ENCODE measurements at places on chromosomes 5 and 9. TPM values are rescaled to one million over a fixed set of nuclear protein-coding genes. Genes with fewer than 3 reads are reported as not detected.

The ROR2 gene
- 0.28 TPM for total RNA-seq

The ADRB2 gene
- total RNA-seq = 7.9 TPM

The TMEM174 gene
- total RNA-seq = not detected

DNA sequence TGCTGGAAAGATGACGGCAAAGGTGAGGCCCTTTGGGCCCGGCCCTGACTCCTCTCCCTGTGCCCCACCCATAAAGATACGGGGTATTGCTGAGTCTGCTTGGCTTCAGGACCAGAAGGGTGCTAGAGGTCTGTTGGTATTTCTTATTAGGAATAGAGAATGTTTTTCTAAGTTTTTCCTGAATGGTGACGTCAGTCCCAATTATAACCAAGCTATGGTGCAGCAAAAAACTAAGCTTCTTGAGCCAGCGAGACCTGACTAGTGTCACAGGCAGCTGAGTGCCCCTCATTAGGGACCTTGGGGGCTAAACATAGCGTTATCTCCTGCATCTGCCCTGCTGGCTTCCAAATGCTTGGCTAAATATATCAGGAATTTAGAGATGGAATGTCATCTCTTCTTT lies 151.0 kb upstream of the TBC1D2 start:
- H3K27me3 ChIP-seq = no peaks in the 10 kb centered on the region
- DNase-seq = no peak
- H3K27ac ChIP-seq = no peak overlapping the region

The FPGS gene
- 139 TPM for total RNA-seq

DNA sequence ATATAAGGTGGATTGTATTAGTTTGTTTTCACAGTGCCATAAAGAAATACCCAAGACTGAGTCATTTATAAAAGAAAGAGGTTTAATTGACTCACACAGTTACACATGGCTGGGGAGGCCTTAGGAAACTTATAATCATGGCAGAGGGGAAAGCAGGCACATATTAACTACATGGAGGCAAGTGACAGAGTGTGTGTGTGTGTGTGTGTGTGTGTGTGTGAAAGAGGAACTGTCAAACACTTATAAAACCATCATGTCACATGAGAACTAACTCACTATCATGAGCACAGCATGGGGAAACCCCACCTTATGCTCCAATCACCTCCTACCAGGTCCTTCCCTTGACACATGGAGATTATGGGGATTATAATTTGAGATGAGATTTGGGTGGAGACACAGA lies 118.6 kb downstream of the SPEF2 start:
- H3K27ac ChIP-seq = no peak overlapping the region
- no peaks in the 10 kb centered on the region for H3K27me3 ChIP-seq
- no peaks in the 10 kb centered on the region for H3K36me3 ChIP-seq
- H3K4me3 ChIP-seq = no peak overlapping the region

DNA sequence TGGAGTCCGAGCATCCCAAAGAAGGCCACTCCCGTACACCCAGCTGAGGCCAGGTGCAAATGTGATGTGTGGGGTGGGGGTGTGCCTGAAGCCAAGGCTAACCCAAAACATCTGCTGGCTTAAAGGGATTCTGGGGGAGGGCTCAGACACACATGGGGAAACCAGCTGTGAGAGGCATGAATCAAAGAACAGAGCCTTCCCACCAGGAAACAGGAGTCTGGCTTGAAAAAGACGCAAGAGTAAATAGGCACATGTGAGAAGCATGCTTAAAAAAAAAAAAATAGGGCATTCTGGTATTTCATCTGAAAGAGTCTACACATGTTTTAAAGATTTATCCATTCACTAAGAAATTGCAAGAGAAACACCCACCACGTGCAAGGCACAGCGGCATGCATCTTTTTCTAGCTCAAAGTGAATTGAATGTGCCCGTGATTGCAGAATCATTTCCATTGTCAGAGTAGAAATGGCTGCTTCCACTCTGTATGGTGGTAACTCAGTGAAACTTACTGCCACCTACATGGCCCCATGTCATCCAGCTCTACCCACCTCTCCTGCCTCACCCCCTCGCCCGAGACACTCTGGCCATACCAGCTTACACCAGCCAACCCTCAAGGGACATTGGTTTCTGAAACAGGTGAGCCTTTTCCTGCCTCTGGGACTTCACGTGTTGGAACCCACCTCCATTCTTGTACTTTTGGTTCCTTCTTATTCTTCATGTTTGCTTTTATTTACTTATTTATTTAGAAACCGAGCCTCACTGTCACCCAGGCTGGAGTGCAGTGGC lies 71.5 kb downstream of the SEMA5A start:
- no peaks in the 10 kb centered on the region for H3K27me3 ChIP-seq
- H3K27ac ChIP-seq = no peak overlapping the region
- no peaks in the 10 kb centered on the region for H3K4me1 ChIP-seq
- no peak overlapping the region for H3K4me3 ChIP-seq
- no peaks in the 10 kb centered on the region for H3K36me3 ChIP-seq

GRCh38 chr5:99763021-99763774 lies 772.0 kb upstream of the FAM174A start:
- no peaks in the 10 kb centered on the region for H3K27me3 ChIP-seq
- H3K4me3 ChIP-seq = no peak overlapping the region

The ZNF454 gene
- total RNA-seq = not detected

DNA sequence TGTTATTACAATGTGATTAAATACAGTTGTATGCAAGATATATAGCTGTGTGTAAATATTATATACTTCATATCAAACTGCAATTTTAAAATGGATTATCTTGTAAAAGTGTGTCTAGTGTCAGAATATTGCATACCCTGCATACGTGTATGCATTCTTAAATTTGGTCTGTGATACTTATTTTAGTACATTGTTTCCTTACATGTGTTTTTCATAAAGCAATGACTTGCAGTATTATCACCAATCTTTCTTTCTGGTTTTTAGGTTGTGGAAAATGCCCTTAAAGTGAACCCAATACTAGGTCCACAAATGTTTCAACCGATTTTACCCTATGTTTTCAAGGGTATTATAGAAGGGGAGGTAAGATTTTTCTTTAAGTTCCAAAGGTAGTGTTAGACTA lies 28.5 kb upstream of the LRRC70 start:
- H3K27ac ChIP-seq = no peak overlapping the region
- H3K4me3 ChIP-seq = no peak overlapping the region
- no peaks in the 10 kb centered on the region for H3K36me3 ChIP-seq
- H3K27me3 ChIP-seq = no peaks in the 10 kb centered on the region

Measured in T-cell (primary cell).